H1 (cell line): ENCODE measurements at places on chromosomes 16 and 17. TPM values are rescaled to one million over a fixed set of nuclear protein-coding genes. Genes with fewer than 3 reads are reported as not detected.

Gene ADAMTS18
- polyA plus RNA-seq, result 0.05 and 0.16 TPM in 2 replicates

Gene MRPL12
- 141 and 190 TPM in 2 replicates for polyA plus RNA-seq

Gene FKBP10
- 283 and 410 TPM in 2 replicates for polyA plus RNA-seq

Gene CD79B
- polyA plus RNA-seq, result 3.9 and 4.4 TPM in 2 replicates

Gene TP53TG3B
- not detected in 2 replicates for polyA plus RNA-seq

Gene KCNH4
- 0.44 and 0.53 TPM in 2 replicates for polyA plus RNA-seq

Gene LASP1
- polyA plus RNA-seq, result 114 and 182 TPM in 2 replicates

Gene SMIM5
- polyA plus RNA-seq, result not detected in 2 replicates

Gene FCSK
- 5.1 and 5.5 TPM in 2 replicates for polyA plus RNA-seq
